ENCODE measurements at places on chromosomes 4 and X.

- no peak for DNase-seq
Observed at GRCh38 chr4:81485310-81485980, 13.7 kb upstream of the RASGEF1B start.

GRCh38 chrX:110425222-110426154 lies 66.8 kb downstream of the RTL9 start:
- no peak for DNase-seq

- DNase-seq = no peak
Observed at GRCh38 chrX:54415534-54416350, 24.5 kb upstream of the TSR2 start.

GRCh38 chrX:133985164-133985966 lies at the start of gene GPC3:
GPC3 (minus strand) TSS chrX:133985594.
- peak; percentile 42 for DNase-seq

GRCh38 chr4:93788712-93789111 lies 39.8 kb upstream of the ATOH1 start:
- no peak for DNase-seq

DNA sequence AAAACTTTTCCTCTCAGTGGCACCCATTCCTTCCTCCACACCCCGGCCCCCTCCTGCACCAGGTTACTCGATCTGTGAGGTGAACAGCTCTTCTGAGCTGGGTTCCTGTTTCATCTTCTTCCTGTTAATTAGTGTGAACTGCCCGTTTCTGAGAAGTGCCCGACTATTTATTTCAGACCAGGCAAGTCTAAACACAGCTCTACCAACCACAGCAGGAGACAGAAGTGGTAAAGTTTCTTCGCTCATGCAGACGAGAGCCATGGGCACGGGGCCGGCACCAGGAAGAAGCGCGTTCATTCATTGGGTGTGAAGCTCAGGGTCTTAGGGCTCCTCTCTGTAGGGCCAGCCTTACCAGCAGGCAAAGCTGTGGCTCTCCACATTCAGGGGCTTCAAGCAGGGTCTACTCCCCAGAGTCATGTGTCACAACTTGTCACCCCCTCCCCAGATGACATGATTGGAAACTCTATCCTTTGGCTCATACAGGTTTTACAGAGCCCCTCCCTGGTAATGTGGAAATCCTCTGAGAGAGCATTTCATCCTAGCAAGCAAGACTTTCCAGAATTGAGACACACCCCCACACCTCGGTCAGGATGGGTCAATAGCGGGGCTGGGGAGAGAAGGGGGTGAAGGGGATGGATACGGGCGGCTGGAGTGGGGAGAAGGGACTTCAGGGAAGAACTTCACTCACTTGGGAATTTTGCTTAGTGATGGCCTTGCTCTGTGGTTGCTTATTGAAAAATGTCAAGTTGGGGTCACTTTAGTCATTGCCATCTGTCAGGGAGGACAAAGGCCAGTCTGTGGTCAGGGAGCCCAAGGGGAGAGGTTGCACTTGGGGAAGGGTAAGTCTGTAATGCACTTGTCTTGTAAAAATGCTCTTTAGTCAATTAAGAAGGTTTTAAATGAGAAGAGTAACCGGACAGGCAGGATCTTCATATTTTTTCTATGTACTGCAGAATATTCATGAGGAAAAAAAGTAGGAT lies 121.6 kb upstream of the TRIM2 start:
- DNase-seq = peak; percentile 16

- no peak for DNase-seq
Observed at GRCh38 chr4:159823743-159824142, 720.9 kb downstream of the RAPGEF2 start.

GRCh38 chr4:184361443-184361842 lies 112.9 kb downstream of the IRF2 start:
- no peak for DNase-seq

Data from NCI-H510A (cell line).